ENCODE measurements at places on chromosomes 11 and 22. TPM values are rescaled to one million over a fixed set of nuclear protein-coding genes. Genes with fewer than 3 reads are reported as not detected.

DNA sequence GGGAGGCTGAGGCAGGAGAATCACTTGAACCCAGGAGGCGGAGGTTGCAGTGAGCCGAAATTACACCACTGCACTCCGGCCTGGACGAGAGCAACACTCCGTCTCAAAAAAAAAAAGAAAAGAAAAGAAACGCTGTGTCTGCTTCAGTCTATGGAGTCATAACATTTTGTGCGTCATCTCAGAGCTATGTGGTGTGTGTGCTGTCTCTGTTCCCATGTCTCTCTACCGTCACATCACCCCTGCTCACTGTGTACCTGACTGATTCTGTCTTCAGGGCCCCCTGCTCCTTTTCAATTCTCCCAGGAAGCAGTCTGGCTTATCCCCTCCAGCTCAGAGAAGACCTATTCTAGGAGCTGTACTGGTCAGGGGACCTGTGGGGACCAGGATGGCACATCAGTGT is 7.0 kb downstream of the BACE1-AS start:
- no peak for DNase-seq

DNA sequence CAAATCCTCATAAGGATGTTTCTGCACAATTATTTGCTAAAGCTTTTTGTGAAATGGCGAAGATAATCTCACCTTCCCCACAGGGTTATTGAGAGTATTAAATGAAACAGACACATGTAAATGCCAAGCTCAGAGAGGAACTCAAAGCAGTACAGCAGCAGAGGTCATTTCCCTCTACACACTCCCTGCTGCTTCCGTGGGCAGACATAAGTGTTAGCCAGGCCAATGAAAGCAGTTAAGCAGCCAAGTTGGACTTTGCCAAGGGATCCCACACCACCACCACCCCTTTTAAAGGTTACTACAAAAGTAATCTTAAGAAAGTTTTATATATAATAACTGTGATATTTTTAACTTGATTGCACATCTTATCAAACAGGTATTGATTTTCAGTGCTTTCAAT is 4.0 kb upstream of the FAM111A start:
- no peak for DNase-seq

DNA sequence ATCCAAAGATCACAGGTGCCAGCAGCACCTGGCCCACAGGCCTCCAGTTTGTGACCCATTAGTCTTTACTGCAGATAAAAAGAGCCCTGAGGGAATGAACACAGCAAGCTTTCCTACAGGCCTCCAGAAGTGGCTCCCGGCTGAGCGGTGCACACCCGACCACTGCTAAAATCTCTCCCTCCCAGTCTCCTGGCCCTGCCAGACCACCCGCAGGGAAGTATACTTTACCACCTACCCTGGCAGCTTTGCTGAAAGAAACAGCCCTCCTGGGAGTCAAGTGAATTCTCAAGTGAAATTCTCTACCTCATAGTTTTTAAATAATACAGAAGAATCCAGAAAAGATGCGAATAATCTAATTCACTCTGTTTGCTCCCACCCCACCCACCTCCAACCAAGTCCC is 15.4 kb upstream of the MTNR1B start:
- peak; percentile 4 for DNase-seq

- peak; percentile 61 for DNase-seq
Measured at GRCh38 chr22:48488611-48489511, 1338.8 kb downstream of the BRD1 start.

DNA sequence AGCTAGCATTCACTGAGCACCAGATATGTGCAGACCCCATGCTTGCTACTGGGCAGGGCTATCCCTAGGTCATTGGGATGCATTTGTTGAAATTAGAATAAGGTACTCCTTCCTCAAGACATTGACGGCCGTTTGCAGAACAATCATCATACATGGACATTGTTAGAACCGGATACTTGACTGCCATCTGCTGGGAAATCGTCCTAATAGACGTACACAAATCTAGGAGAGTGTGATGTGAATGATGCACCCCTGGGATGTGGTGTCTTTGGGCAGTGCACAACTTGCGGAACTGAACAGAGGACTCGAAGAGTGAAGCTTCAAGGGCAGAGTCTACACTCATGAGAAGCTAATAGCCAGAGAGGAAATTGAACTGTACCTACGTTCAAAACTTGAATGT is 35.9 kb downstream of the MYO18B start:
- DNase-seq = peak; percentile 44

- no peak for DNase-seq
Measured at GRCh38 chr11:134559602-134559962, 147.5 kb upstream of the B3GAT1 start.

GRCh38 chr11:11600288-11600687 is 21.5 kb downstream of the GALNT18 start:
- DNase-seq = no peak

- DNase-seq = no peak
Measured at GRCh38 chr11:30107899-30108298, 91.1 kb upstream of the KCNA4 start.

The DEFB131B gene
- not detected for total RNA-seq

The FGF19 gene
- total RNA-seq = 27.4 TPM
